ENCODE measurements at places on chromosomes 1 and 21.

DNA sequence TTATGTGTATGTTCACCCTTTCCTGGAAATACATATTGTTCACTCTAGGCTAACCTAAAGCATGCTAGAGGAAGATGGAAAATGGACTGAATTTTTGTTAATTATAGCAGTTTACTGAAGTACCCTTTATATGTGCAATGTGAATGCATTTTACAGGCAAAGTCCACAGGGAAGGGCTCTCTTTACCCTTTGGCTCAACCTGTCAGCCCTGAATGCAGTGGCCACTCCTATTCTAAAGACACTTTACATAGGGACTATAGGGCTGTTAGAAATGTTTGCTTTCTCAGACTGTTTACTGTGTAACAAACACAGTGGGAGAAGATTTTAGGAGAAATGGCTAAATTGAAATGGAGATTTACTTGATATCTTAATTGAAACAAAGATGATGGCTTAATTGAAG, 78.5 kb downstream of the BRINP2 start:
- no peak for DNase-seq

DNA sequence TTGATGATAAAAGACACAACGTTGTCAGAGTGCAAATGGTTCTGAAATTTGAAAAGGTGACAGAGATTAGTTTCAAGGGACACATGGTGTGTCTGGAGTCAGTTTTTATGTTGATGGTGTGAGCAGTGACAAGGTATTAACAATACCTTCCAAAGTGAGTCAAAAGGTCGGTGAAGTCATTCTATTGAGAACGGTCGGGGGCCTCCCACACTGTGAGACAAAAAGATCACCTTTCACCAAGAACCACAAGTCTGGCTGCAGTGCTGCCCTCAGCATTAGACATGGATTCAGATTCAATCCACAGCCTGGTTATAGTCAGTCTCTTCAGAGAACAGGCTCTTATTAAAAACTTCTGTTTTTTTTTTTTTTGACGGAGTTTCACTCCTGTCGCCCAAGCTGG, 26.5 kb downstream of the ZNF124 start:
- no peak for DNase-seq

- no peak for DNase-seq
Measured at GRCh38 chr1:218297867-218298266, 12.8 kb downstream of the RRP15 start.

DNA sequence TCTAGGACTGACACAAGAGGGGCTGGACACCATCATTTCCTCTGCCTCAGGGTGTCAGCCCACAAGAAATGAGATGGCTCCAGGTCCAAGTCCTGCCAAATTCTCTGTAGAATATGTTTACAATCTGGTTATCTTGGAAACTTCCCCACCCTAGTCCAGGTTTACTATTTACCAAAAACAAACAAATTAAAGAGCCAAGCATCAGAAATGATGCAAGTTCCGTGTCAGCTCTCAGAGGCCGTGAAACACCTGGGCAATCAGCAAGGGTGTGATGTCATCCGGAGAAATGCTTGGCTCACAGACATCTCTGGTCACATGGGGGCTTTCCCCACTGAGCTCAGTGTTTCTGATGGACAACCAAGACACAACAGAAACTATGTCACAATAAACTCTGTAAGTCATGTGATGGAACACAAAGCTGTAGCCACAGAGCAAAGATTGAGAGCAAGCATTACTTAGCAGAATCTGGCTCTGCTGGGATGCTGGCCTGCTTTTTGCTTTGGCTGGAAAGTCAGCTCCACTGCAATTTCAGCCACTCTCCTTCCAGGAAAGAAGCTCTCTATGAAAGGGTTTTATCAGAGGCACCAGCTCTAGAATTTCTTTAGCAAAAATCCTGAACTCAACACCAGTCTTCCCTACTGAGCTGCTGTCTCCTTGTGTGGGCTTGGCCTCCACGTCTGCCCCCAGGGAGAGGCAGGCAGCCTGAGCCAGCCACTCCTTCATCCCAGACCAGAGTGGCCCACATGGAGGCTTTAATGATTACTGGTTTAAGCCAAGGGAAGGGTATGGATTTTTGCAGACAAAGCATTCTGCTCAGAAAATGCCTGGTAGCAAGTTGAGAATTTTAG, 55.9 kb downstream of the NENF start:
- DNase-seq: no peak

GRCh38 chr1:24555591-24556413, at the start of gene NCMAP:
TSS of gene NCMAP (plus strand) at chr1:24556087. CDS start at chr1:24595431, 39,344 bp downstream.
- no peak for DNase-seq

Measured in left forelimb (tissue), 1 donor.